ENCODE measurements at places on chromosomes 6 and 20.

DNA sequence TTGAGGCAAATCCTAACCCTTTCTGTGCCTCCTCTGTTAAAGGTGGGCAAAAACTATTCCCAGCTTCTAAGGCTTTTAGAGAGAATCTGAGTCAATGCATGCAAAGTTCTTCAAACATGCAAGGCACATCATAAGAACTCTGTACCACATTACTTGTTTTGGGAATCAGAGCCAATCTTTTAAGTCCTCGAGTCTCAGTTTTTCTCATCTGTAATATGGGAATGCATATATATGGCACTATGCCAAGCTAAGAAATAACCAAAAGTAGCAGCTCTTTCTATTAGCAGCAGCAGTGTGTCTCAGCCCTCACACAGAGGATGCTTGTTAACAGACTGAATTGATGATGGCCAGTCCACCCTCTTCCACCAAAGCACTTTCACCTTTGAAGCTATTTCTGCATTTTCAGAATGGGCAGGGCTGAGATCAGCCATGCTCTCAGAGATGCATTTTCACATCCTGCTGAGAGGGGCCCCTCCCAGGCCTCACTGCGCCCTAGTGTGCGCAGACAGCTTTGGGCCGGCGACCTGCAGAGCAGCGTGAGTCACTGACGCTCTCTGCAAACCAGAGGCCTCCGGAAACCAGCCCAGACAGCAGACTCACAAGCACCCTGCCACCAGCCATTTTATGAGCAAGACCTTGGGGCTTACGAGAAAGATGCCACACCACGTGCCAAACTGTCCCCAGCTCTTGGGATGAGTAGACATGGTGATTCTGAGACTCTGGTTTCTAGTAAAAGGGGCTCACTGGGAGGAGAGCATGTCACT lies 138.0 kb downstream of the NFATC2 start:
- peak; percentile 71 for DNase-seq

GRCh38 chr6:45631396-45631795 lies 253.7 kb upstream of the SUPT3H start:
- no peak for DNase-seq

DNA sequence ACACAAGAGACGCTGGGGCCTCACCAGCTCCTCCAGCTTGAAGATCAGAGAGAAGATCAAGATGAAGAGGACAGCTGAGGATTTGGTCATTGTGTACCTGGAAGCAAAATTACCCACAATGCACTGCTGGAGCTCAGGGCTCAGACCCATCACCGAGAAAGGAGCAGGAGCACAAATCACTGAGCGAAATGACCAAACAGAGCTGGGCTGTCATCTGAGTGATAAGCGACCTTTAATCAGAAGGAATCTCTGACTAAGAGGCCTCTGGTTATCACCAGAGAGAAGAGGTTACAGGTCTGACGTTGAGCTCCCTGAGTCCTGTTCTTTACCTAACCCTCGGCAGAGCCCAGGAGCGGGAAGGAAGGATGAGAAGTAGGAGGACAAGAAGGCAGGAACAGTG lies 47.5 kb upstream of the CDH22 start:
- DNase-seq = no peak

- no peak for DNase-seq
These were observed 664.3 kb downstream of the TENT5A start for GRCh38 chr6:81088145-81088544.

GRCh38 chr20:2279253-2279779 lies 16.5 kb upstream of the TGM3 start:
- DNase-seq = no peak

DNA sequence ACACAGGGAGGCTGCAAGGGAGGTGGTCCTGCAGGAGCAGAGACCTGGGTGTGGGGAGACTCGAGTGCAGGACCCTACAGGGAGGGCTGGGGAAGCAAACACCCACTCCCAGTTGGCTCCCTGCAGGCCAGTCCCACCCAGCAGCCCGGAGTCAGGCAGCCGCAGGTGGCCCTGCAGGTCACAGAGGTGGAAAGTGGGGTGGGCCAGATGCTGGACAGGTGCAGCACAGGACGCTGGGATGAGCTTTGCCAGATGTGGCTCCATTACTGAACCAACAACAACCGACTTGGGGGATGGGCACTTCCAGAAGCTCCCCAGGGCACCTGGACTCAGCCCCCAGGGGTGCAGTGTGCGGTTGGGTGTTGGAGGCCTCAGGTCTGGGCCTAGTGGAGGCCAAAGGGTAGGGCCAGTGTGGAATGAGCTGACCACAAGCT lies 26.6 kb upstream of the MYT1 start:
- DNase-seq = peak; percentile 20

- no peak for DNase-seq
These were observed 894.3 kb downstream of the TFAP2A start for GRCh38 chr6:9520417-9521151.

- DNase-seq = no peak
These were observed 31.4 kb upstream of the BACH2 start for GRCh38 chr6:90328004-90328403.

- no peak for DNase-seq
These were observed 29.1 kb upstream of the TMEM14A start for GRCh38 chr6:52641826-52642225.

GRCh38 chr6:148529010-148529409 lies 186.4 kb downstream of the SASH1 start:
- DNase-seq = no peak

DNA sequence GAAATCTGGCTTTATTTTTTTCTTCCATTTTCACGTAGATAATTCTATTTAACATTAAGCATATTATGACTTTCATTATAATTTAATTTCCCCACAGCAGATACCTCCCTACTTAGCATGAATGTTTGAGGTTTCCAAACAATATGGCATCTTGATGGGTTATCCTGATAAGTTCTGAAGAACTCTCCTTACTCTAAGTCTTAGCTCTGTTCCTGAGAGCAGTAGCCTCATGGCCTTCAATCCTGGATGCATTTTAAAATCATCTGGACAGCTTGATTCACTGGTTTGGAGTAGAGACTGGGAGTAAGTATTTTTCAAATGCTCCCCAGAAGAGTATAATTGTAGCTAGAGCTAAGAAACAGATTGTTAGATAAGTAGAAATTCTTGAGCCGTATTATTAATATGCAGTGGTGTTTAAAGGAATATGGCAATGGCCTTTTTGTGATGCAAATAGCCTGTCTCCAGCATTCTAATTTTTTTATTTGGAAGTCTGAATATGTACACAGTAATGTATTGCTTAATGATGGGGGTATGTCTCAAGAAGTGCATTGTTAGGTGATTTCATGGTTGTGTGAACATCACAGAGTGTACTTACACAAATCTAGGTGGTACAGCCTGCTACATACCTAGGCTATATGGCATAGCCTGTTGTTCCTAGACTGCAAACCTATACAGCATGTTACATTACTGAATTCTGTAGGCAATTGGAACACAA lies 110.5 kb upstream of the EEF1E1 start:
- DNase-seq = no peak

- DNase-seq = no peak
These were observed at the start of gene PDE10A for GRCh38 chr6:165662749-165663376. TSS of gene PDE10A (minus strand) at chr6:165663241. CDS start at chr6:165662811, 430 bp downstream.

DNA sequence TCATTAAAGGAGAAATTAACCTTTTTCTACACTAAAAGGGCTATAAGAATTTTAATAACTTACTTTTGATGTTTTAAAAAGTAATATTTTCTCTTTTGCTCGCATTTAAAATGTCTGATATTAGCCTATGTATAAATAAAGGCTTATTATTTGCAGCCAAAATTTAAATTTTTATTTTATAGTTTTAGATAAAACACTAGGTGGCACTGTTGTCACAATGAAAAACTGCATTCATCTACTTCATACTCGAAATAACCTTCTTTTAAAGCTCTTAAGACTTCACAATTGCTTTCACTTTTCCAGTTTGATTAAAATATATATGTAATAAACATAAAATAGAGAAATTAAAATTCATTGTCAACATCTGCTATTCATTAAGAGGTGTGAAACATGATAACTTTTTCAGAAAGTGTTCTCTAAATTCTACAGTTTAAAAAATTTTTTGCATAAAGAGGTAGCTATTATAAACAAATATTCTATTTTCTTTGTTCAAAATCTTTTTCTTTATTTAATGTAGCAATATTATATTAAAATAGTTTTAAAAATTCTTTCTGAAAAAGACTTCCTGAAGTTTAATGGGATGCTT lies 78.8 kb upstream of the DEFB112 start:
- DNase-seq = no peak

GRCh38 chr6:11050731-11051130 lies 6.6 kb upstream of the ELOVL2 start:
- no peak for DNase-seq
